ENCODE measurements at places on chromosomes 11 and 22.

GRCh38 chr11:110447897-110448745, 18.4 kb downstream of the FDX1 start:
- DNase-seq, result no peak

DNA sequence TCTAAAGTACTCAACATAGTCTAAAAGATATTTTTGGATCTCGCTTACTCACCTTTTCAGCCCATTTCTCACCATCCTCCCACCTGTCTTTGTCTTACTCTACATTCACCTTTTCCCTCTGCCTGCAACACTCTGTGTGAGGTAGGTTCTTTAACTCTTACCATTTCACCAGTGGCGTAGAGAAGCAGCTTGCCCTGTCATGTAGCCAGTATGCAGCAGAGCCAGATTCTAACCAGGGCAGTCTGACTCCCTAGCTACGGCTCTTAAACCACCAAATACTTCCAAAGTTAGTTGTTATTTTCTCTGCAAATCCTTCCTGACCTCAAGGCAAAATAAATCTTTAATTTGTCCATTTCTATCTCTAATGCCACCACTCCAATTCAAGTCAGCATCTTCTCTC, 7.5 kb downstream of the ALG8 start:
- no peak for DNase-seq

- no peak for DNase-seq
Observed at GRCh38 chr11:130771708-130772107, 144.6 kb downstream of the SNX19 start.

- DNase-seq, result no peak
Observed at GRCh38 chr11:76903325-76903724, 42.6 kb downstream of the ACER3 start.

GRCh38 chr22:38016182-38017151, 32.1 kb upstream of the SOX10 start:
- no peak for DNase-seq

GRCh38 chr11:58286249-58286648, 18.2 kb upstream of the OR10W1 start:
- DNase-seq, result peak; percentile 40

- no peak for DNase-seq
Observed at GRCh38 chr11:124844664-124845079, 20.6 kb upstream of the ROBO3 start.

GRCh38 chr11:92670308-92670890, 299.1 kb upstream of the MTNR1B start:
- no peak for DNase-seq

DNA sequence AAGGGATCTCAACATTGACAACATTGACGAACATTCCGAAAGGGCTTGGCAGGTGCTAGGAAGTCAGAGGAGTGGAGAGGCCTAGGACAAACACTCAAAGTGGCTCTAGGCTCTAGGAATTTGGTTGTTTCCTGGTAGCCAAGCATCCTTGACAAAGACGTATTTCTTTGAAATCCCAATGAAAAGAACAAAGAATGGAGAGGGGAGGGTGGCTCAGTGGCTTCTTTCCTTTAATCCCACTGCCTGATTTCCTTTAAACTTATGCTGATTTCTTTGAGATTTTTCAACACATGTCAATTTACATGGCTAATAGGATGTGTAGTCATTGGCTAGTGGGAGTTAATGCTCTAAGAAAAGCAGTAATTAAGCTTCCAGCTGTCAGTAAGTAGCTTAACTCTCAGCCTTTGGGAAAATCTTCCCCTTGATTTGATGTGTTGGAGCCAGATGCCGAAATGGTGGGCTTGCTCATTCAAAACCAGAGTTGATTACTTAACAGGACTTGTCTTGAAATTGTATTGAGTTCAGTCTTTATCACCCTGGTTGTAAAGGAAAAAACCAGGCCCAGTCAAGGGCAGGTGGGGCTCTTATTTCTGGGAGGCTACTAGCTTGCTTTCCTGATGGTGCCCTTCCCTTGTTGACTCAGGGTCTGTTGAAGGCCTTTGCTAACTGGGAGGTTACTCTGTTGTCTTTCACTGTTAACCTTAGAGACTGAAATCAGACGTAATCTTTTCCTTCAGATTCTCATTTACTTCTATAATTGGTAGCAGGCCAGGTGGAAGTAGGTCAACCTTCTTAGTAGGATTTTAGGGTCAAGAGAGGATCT, 44.6 kb upstream of the SORL1-AS1 start:
- no peak for DNase-seq

GRCh38 chr22:21032868-21033688, 717 bp upstream of the SLC7A4 start:
- DNase-seq, result no peak

- no peak for DNase-seq
Observed at GRCh38 chr11:128925250-128925600, 17.4 kb downstream of the TP53AIP1 start.

GRCh38 chr11:121936781-121937447, 179.1 kb downstream of the BLID start:
- no peak for DNase-seq

GRCh38 chr11:68033708-68034045, 3.2 kb downstream of the NDUFS8 start:
- no peak for DNase-seq

GRCh38 chr11:95451261-95451660, 220.3 kb upstream of the SESN3 start:
- no peak for DNase-seq

DNA sequence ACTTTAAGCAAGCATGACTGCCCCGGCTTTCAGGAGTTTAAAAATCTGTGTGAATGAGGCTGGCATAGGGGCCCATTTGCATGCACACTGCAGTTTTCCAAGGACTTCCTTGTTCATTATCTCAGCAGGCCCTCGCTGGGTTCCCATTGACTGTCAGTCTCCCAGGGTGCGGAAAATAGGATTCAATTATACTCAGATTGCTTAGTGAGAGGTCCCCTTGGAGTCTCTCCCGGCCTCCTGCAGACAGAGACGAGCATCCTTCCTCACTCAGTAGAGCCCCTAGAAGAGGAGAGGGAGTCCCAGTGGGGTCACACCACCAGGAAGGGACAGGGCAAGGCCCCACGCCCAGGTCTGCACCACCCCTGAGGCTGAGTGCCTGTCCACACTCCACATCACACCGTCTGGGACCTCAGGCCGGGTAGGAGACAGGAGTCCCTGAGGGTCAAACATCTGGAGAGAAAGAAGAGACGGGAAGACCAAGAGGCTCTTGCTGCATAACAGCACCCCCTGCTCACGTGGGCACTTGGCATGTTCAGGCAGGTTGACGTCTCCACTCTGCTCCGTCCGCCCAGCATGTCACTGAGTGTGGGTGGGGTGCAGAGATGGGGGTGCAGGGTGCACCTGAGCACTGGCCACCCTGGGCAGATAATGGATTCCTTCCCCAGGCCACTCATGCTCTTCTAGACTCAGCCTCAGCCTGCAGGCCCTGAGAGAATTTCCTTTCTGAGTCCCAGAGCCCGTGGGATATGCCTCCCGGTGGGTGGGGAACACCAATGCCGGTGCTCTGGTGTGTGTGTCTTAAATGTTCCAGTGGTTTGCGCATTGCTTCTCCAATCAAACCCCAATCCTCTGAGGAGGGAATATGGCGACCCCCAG, 58.8 kb downstream of the MCM5 start:
- DNase-seq, result no peak

DNA sequence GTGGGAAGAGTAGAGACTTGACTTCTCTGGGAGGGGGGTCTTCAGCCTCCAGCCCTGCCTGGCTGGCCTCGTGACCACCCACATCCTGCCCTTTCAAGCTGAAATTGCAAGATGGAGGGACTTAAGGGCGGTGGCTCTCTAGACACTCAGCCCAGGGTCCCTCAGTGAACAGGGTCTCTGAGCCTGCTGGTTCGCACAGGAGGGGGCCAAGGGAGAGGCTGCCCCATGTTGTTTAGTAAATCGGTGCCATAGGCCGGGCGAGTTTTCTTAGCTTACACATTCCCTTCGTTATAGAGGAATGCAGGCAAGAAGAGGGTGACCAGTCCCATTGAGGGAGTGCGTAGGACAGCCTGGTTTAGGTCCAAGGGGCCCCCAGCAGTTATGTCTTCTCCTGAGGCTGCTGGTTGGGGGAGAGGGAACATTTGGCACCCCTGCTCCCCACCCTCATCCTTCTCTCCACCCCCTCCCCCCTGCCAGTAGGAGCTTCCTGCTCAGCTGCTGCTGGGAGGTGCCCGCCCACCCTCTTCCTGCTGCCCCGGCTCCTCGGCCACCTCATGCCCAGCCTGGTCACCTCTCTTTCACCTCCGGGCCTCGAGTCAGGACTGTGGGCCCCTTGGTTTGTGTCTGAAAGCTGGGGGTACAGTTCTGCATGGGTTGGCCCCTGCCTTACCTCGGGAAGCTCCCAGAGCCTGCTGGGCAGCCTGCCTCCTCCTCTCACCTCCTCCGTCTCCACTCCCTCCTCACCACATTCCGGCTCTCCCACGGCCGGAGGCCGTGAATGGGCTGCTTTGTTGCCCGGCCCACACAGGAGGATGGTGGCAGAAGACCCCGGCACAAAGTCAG, 3.9 kb downstream of the FRMD8 start:
- DNase-seq, result peak; percentile 39

DNA sequence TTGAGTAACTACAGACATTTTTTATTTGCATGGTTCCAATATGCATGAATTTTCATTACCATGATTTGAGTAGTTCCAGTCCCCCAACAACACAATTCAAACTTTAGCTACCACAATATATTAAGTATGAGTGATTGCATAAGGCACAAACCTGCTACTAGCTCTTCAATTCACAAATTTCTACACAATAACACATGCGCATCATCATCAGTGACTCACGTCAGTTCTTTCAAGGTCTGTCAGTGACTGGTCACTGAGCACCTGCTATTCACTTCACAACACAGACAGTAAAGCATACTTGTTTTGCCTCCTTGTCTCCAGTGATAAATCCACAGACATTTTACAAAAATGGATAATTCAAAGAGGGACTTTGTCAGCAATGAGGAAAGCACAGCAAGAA, 435.1 kb upstream of the CCDC90B start:
- DNase-seq, result no peak

DNA sequence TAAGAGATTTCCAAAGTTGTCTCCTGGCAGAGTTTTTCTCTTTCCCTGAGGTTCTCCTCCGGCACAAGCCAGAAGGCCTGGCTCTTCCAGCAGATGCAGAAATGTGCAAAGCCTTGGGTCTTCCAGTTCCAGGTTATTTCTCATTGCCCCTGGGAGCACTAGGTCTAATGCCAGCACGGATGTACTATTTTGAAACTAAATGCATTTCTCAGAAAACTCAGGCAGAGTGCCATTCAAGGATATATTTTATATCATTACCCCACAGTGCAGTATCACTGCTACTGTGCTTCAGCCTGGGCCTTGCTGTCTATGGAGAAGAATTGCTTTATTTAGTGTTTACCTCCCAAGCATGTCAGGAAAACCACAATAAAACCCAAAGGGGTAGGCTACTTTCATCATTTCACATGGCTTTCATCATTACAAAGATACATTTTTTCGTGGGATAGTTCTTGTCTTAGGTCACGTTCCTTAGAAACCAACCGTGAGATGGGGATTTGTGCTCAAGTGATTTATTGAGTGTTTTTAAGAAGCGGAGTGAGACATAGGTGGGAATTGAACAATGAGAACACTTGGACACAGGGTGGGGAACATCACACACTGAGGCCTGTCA, 22.4 kb upstream of the FZD4 start:
- no peak for DNase-seq

DNA sequence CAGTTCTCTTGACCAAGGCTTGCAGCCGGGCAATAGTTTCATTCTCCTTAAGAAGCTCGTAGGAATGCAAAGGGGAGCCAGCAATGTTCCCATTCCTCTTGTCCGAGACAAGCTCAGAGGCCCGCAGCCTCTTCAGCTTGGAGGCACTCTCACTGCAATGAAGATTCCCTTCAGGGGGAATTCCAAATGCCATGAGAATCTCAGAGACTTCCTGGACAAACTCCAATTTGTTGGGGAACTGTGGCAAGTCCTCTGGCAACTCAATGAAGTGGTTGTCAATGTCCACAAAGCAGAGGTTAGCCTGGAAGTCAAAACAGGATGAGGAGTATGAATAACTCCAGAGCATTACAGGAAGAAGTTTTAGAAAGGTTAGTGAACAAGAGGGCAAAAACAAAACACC, 84.4 kb downstream of the DENND5A start:
- no peak for DNase-seq

DNA sequence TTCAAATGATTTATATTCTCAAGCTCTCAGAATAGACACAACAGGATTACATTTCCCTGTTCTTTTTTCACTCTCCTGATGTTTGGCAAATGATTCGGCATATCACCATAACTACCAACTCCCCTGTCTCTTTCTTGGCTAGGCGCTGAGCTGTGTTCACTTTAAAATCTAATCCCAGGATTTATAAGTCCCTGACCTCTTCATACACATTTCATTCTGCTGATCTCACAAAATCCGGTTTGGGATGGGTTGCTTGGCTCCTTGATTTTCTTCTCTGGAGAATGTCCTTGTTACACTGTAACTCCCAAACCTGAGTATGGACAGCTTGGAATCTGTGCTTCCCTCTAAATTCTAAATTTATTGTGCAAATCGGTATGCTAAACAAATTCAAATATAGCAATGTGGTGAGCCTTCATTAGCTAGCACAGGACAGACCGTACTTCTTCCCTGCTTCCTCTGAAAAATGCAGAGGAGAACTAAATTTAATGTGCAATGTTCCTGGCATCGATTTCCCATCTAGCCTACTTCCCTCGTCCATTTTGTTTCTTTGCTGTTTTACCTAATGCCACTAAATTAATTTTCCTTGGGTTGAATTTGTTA, 858.5 kb upstream of the FAT3 start:
- DNase-seq, result no peak

GRCh38 chr11:56214537-56214936, 19.5 kb downstream of the OR5T2 start:
- DNase-seq, result no peak

DNA sequence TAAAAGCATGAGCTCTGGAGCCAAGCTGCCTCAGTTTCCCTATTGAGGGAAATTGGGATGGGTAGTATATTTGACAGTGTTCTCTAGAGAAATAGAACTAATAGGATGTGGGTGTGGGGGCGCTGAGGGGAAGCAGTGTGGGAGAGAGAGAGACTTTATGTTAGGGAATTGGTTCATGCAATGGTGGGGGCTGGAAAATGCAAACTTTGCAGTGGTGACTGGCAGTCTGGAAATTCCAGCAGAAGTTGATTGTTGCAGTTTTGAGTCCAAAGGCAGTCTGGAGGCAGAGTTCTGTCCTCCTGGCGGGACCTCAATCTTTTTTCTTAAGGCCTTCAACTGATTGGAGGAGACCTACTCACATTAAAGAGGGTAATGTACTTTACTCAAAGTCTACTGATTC, 59.4 kb upstream of the SYT13 start:
- DNase-seq, result no peak

DNA sequence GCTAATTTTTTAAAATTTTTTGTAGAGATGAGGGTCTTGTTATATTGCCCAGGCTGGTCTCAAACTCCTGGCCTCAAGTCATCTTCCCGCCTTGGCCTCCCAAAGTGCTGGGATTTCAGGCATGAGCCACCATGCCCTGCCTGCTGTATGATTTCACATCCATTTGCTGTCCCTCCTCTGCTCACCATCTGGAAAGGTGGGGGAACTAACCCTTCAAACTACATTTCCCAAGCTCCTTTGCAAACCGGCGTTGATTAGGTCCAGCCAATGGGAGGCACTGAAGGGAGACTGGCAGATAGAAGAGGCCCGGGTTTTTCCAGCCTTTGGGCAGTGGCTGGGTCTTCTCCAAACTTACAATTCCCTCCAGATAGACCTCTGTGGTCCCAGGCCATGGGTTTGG, 19.3 kb downstream of the RFPL1 start:
- peak; percentile 86 for DNase-seq

GRCh38 chr22:38442967-38443627, 11.9 kb downstream of the KCNJ4 start:
- no peak for DNase-seq
